ENCODE measurements at places on chromosomes 1 and 21.

- no peak for DNase-seq
These were observed 165.4 kb upstream of the ADAMTS5 start for GRCh38 chr21:27132266-27132665.

DNA sequence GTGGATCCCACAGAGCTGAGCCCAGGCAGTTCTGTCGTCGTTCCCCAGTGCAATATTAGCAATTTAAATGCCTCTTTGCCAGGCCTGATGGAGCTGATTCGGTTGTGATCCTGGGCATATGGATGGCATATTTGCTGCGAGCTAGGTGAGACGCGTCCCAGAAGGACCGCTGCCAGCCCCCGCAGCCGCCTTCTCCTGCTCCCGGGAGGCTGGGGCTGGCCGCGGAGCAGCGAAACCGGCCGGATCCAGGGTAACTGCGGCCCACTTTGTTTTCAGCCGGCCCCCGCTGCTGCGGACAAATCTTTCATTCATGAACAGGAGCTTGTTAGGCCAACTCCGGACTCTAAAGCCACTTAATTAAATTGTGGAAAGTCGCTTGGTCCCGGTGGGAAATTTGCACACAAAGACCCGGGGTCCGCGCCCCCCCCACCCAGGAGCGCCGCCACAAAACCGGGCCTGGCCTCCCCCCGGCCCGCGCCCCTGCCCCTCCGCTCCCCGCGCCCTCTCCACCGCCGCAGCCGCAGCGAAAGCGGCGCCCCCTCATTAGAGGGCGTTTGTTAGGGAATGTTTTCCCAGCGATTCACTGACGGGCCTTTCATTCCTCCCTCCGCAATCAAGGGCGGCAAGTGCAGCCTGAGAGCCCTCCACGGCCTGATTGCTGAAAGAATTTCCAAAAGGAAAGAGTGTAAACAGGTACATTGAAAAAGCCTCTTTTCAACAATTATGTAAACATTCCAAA lies 383.3 kb downstream of the RRAGC start:
- no peak for DNase-seq

DNA sequence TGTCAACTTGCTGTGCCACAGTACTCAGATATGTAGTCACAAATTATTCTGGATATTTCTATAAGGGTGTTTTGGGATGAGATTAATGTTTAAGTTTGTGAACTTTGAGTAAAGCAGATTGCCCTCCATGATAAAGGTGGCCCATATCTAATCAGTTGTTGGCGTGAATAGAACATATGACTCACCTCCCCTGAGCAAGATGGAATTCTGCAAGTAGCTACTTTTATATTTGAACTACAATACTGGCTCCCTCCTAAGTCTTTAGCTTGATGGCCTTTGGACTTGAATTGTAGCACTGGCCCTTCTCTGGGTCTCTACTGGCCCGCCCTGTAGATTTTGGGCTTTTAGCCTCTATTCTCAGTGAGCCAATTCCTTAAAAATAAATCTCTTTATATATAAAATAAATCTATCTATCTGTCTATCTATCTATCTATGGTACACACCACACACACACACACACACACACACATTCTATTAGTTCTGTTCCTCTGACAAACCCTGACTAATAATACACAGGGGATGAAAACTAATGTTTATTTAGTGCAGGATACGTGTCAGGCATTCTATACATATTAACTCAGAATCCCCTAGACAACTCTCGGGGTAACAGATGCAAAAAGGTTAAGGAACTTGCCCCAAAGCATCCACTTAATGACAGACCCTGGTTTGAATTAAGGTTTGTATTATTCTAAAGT lies 37.9 kb upstream of the PDC start:
- no peak for DNase-seq

- DNase-seq, result peak; percentile 93
These were observed 1.1 kb upstream of the ESPN start for GRCh38 chr1:6423321-6423999.

DNA sequence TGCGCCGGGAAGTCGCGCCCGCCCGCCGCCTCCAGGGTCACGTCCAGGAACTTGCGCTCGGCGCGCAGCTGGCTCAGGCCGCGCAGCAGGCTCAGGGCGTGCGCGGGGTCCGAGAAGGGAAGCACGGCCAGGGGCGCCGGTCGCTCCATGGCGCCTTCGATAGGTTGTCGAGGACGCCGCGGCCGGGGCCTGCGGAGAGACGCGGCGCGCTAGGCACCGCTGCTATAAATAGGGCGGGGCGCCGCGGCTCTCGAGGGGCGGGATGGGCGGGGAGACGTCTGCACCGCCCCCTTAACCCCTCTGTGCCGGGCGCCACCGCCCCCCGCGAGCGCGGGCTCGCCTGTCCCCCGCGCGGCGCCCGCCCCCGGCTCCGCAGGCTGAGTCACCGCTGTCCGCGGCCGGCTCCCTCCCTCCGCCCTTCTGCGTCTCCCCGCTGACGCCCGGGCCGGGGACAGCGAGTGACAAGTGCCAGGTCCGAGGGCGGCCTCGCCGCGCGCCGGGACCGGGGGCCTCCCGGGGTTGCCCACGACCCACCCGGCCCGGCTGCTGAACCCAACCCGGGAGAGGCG lies at the start of gene KLHL21:
TSS of gene KLHL21 (minus strand) at position 201 of the 569 bp plus-strand sequence. CDS start at position 149, 52 bp downstream.
- peak; percentile 46 for DNase-seq

GRCh38 chr1:202591515-202591914 lies 118.7 kb downstream of the SYT2 start:
- no peak for DNase-seq

- no peak for DNase-seq
These were observed 33.4 kb downstream of the OR2G3 start for GRCh38 chr1:247638781-247639180.

GRCh38 chr1:168509875-168510791 lies 33.7 kb downstream of the XCL2 start:
- no peak for DNase-seq
